ENCODE measurements at places on chromosomes 11 and 22.

DNA sequence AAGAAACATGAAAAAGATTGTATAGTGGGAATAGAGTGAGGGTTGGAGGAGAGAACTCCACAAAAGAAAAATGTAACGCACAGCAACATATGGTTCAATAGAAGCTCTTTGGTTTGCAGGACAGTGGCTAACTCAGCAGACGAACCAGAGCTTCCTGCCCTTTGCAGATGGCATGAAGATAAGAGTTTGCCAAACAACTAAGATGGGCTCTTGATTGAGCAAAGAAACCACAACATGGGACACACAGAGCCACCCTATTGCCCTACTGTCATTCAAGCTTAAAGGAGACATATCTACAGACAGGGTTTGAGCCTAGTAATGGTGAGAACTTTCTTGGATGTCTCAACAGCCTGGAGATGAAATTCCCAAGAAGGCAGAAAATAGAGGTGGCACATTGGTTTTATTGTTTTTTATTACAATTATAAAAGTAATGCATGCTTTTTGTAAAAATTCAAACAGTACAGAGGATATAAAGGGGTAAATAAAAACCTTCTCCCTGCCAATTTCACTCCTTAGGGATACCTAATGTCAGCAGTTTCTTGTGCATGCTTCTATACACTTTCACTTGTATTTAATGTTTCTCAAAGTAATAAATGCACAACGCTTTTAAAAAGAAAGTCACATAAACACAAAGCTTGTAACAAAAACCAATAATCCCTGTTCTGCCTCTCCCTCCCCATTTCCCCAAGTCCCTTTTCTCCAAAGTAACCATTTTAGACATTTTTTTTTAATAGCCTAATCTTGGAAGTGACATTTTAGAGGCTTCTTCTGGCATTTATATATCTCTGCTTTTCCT is 63.7 kb downstream of the COPB1 start:
- DNase-seq, result no peak

GRCh38 chr11:29051935-29052334 is 943.7 kb downstream of the METTL15 start:
- no peak for DNase-seq

GRCh38 chr22:30523646-30524489 is 18.4 kb upstream of the SEC14L4 start:
- no peak for DNase-seq

DNA sequence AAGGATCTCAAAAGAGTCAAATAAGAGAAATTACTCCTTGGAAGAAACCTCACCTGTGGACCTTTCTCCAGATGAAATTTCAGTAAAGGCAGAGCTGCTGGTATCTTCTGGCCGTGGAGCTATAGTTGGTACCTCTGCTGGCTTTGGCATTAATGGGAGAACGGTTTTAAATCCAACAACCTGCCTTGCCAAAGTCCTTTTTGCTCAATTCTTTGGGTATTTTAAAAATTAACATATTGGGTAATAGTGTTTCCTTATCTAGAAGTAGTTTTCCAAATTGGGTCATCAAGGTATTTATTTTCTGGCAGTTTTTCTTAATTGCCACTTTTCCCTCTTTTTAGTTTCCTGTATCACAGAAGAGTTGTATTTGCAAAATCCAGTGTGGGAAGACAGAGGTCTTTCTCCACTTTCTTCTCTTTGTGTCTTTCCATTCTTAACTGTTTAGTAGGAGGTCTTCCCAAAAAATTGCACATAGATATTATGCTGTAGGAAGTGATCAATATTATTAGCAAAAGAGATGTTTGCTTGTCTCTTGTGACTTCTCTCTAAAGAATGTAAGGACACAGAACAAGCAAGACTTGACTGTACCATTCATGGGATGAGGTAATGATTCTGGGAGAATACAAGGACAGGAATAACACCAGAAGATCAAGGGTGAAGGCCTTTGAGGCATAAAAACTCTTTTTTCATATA is at the start of gene SAA4:
TSS of gene SAA4 (minus strand) at position 139 of the 693 bp plus-strand sequence. CDS start 876 bp downstream, outside the sequence.
- no peak for DNase-seq

GRCh38 chr22:42327462-42328129 is 57.1 kb upstream of the TCF20 start:
- DNase-seq, result no peak

DNA sequence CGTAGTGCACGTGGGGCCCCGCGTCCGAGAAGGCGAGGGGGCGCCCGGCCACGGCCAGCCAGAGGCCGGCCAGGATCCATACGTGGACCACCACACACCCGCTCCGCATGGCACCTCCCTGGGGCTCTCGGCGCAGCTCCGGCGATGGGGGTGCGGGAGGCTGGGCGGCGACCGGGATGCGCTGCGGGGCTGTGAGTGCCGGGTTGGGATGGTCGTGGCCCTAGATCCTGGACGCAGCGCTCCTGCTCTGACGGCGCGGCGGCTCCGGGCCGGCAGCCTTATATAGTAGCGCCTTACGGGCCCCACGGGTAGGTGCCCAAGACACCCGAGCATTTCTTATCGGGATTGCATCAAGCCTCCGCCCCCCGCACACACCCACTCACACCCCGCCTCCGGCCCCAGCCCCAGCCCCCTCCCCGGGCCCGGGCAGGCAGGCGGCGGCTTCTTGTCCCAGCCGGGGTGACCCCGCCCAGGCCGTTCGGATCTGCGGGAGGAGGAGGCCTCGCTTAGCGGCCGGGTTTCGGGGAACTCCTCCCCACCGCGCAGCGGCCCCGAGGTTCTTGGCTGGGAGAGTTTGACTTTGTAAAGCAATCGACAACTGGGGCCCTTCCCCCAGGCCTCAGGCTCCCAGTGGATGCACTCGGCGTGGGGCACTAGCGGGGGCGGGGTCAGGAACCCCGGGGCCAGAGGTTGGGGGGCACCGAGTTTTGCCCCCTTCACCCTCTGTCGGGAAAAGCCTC is at the start of gene FGF19:
TSS of gene FGF19 (minus strand) at position 255 of the 740 bp plus-strand sequence. CDS start at position 109, 146 bp downstream.
- no peak for DNase-seq

DNA sequence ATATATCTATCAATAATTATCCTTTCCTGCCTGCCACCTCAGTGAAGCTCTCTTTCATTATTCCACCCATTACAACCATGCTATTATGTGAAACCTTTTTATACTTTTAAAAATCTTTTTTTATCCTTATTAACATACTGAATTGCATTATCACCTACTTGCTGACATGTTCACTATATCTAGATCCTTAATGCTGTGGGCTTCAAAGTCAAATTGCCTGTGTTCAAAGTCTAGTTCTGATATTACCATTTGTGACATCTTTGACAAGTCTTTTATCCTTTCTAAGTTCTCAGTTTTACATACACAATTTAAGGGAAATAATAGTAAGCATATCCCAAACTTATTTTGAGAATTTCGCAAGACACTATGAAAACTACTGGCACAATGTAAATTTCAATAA is 2239.4 kb downstream of the LRRC4C start:
- DNase-seq, result no peak

- DNase-seq, result no peak
These were observed 84.7 kb upstream of the GDPD4 start for GRCh38 chr11:77386178-77386577.

DNA sequence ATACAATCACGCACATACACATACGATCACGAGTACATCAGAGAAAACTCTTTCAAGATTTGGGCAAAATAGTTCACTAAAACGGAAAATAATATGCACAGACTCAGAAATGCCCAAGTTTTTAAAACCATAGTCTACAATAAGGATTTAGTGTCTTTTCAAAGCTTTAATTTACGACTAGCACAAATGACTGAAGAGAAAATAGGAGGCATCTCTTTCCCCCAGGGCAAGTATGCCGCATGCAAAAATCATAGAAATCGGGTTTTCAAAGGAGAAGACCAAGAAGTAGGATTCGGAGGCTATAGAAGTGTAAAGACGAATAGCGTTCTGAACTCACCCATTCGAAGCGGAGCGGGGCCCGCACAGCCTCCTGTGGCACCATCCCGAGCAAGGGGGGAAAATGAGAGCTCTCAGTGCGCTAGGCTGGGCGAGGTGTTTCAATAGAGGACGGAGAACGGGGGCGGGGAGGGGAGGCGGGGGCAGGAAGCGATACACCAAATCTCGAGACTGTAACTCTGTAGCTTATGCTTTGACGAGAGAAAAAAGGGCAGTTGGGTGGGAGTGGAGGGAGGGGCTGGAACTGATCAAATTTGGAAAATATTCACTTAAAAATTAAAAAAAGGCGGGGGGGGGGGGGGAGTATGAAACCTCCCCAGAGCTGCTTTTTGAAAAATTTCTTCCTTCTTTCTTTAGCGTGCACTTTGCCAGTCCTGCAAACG is 15.8 kb downstream of the BLID start:
- DNase-seq, result no peak

GRCh38 chr11:57641011-57641807 is 8.5 kb downstream of the YPEL4 start:
- no peak for DNase-seq

DNA sequence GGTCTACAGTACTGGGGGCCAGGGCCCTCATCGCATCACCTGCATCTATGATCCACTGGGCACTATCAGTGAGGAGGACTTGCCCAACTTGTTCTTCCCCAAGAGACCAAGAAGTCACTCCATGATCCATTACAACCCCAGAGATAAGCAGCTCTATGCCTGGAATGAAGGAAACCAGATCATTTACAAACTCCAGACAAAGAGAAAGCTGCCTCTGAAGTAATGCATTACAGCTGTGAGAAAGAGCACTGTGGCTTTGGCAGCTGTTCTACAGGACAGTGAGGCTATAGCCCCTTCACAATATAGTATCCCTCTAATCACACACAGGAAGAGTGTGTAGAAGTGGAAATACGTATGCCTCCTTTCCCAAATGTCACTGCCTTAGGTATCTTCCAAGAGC is 3.8 kb upstream of the PPFIBP2 start:
- DNase-seq, result no peak

Data from stimulated activated CD8-positive, alpha-beta memory T cell treated with anti-CD3 and anti-CD28 coated beads, Interleukin-7, amount 100 ng/mL, for 48 hours (primary cell).